ENCODE measurements at places on chromosomes 2 and 18. TPM values are rescaled to one million over a fixed set of nuclear protein-coding genes. Genes with fewer than 3 reads are reported as not detected.

The PRKAG3 gene
- not detected for total RNA-seq

The RAB17 gene
- total RNA-seq: 66.0 TPM

The KIF1A gene
- total RNA-seq: 0.83 TPM

The PARD6G gene
- 3.7 TPM for total RNA-seq

The C2orf72 gene
- 38.3 TPM for total RNA-seq

DNA sequence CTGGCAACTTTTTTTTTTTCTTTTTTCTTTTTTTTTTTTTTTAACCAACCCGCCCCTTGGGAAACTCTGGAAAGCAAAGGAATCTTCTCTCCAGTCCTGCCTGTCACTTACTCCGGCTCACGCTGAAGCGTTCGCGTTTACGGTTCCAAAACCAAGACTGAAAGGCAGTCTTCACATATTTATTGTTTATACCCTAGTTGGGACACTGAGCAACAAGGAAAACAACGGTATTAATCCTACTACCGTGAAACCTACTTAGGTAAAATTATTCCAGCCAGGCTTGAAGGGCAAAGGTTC lies 125.4 kb downstream of the OSBPL1A start:
- no peak for DNase-seq
- no peaks in the 10 kb centered on the region for H3K4me1 ChIP-seq
- H3K27me3 ChIP-seq: no peaks in the 10 kb centered on the region
- H3K4me3 ChIP-seq: peak overlapping the region; percentile 37
- H3K36me3 ChIP-seq: no peaks in the 10 kb centered on the region
- peak overlapping the region; percentile 66 for H3K27ac ChIP-seq

GRCh38 chr18:12656938-12657683 lies 796 bp downstream of the SPIRE1 start:
- H3K4me3 ChIP-seq: peak overlapping the region; percentile 56
- no peaks in the 10 kb centered on the region for H3K36me3 ChIP-seq
- peak; percentile 51 for DNase-seq

DNA sequence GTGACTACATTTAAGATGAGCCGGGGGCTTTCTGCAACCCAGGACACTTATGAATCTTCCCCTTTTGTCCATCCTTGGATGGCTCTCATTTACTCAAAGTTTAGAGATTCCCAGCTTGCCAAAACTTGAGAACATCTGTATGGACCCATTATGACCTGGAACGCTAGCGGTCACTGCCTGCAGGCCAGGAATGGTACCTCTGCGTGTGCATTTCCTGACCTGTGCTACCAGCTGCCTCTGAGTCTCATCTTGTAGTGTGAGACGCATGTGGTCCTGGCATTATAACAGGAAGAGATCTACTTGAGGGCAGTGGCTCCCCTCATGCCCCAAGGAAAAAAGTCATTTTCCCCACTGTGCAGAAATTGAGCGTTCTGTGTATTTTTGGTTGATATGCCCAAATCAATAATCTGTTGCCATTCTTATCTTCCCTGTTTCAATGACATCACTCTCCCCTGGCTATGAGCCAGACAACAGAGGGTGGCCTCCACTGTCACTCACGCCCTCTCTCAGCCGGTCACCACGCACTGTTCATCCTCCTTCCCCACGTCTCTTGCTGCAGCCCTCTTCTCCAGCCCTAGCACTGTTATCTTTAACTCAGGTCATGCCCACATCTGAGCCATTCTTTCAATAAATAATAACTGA lies 28.5 kb upstream of the NPAS2 start:
- DNase-seq: no peak
- no peak overlapping the region for H3K4me3 ChIP-seq
- no peaks in the 10 kb centered on the region for H3K27me3 ChIP-seq
- no peak overlapping the region for H3K27ac ChIP-seq
- H3K36me3 ChIP-seq: no peaks in the 10 kb centered on the region

GRCh38 chr18:55509631-55510324 lies 78.2 kb downstream of the TCF4 start:
- no peaks in the 10 kb centered on the region for H3K27me3 ChIP-seq
- no peaks in the 10 kb centered on the region for H3K36me3 ChIP-seq
- H3K27ac ChIP-seq: peak overlapping the region; percentile 53

DNA sequence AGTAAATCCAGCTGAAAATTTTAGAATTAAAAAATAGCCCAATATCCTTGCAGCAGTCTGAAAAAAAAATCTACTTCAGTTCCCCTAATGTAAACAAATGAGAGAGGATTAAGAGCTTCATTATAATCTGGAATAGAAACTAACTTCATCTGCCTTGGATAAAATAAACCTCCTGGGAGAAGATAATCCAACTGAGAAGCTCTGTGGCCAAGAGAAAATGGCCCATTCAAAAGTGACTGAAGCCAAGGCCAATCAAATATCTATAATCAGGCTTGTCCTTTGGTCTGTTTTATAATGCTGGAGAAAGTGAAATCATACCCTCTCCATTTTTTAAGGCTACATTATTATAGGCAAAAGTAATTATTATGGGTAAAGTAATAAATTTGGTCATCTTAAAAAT lies 110.0 kb downstream of the NEB start:
- H3K4me1 ChIP-seq: no peaks in the 10 kb centered on the region
- no peaks in the 10 kb centered on the region for H3K27me3 ChIP-seq
- H3K27ac ChIP-seq: no peak overlapping the region

DNA sequence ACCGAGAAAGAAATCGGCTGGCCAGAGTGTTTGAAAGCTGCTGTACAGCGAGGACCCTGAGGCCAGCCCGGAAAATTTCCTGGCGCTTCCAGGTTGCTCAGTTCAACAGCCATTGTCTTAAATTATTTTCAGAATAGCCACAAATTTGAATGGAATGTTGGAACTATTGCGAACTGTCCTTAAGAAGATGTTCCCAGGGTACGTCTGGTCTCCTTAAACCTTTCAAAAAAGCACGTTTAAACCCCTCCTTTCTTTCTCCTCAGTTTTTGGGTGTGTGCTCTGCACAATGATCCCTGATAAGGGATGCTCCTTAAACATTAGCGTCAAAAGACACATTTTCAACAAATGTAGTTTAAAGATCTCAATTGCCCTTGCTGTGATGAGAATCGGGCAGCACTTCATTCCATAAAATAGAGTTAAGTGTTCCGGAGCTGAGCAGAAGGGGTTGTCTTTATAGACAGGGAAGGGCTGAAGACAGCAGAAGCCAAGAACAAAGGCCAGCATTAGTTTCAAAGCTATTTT lies 14.5 kb upstream of the LPIN2 start:
- H3K36me3 ChIP-seq: no peaks in the 10 kb centered on the region
- H3K27ac ChIP-seq: peak overlapping the region; percentile 77
- no peak for DNase-seq
- H3K27me3 ChIP-seq: no peaks in the 10 kb centered on the region
- no peaks in the 10 kb centered on the region for H3K4me1 ChIP-seq

DNA sequence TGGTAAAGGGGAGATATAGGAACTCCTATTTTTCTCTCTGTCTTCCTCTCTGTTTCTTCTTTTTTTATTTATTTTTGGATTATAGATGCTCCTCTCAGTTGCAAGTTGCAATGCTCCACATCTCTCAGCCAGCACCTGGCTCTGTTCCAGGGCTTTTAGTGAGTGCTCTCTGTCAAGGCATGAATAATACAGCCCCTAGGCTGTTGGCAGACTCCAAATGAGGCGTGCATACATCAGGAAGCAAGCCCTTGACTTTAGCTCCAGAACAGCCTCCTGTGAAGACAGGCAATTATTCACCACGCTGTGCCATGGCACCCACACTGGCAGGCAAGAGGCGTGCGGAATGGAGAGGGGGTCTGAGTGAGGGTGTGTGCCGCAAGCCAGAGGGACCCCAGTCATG lies 228.1 kb upstream of the PXDN start:
- H3K27ac ChIP-seq: no peak overlapping the region
- H3K36me3 ChIP-seq: no peaks in the 10 kb centered on the region
- no peaks in the 10 kb centered on the region for H3K27me3 ChIP-seq

DNA sequence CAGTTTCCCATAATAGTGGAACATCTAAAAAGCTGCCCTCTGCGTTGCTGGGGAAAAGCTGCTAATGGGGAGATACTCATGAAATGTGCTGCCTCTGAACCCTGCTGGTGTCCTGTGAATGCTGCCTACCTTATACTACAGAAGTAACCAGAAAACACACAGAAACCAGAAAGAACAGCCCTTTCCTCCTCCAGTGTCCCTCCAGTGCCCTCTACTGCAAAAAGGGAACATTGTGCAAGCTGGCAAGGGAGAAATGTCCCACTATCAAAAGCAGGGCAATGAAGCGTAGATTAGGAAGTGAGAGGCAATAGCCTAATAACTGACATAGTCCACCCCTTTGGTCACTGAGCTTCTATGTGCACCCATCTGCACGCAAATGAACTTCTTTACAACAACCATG lies 162.7 kb upstream of the ETAA1 start:
- no peak overlapping the region for H3K27ac ChIP-seq
- H3K36me3 ChIP-seq: no peaks in the 10 kb centered on the region
- no peak for DNase-seq
- H3K4me1 ChIP-seq: no peaks in the 10 kb centered on the region

- no peaks in the 10 kb centered on the region for H3K27me3 ChIP-seq
- no peaks in the 10 kb centered on the region for H3K36me3 ChIP-seq
- H3K4me3 ChIP-seq: no peak overlapping the region
- no peak overlapping the region for H3K27ac ChIP-seq
Observed at GRCh38 chr2:118061135-118061955, 26.9 kb upstream of the INSIG2 start.

DNA sequence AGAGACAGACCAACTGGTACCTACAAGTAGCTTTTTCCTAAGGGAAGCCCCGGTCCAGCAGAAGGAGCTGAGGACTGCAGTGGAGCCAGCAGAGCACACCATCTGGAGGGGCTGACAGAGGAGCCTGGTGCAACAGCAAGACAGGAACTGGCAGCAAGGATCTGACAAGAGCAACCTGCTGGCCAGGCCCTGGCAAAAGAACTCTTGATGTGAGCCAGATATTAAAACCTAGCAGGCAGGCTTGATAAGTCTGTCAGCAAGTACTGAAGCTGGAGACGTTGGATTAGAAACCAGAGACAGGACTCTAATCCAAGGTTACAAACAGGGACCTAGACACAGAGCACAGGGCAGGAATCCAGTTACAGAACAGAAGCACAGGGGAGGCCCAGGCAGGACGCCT lies 260.7 kb upstream of the MGAT5 start:
- no peaks in the 10 kb centered on the region for H3K27me3 ChIP-seq
- no peaks in the 10 kb centered on the region for H3K4me1 ChIP-seq
- no peak for DNase-seq

GRCh38 chr2:133459590-133459989 lies 108.7 kb downstream of the NCKAP5 start:
- H3K27me3 ChIP-seq: no peaks in the 10 kb centered on the region
- H3K4me1 ChIP-seq: no peaks in the 10 kb centered on the region
- DNase-seq: no peak
- H3K27ac ChIP-seq: no peak overlapping the region
- no peak overlapping the region for H3K4me3 ChIP-seq

DNA sequence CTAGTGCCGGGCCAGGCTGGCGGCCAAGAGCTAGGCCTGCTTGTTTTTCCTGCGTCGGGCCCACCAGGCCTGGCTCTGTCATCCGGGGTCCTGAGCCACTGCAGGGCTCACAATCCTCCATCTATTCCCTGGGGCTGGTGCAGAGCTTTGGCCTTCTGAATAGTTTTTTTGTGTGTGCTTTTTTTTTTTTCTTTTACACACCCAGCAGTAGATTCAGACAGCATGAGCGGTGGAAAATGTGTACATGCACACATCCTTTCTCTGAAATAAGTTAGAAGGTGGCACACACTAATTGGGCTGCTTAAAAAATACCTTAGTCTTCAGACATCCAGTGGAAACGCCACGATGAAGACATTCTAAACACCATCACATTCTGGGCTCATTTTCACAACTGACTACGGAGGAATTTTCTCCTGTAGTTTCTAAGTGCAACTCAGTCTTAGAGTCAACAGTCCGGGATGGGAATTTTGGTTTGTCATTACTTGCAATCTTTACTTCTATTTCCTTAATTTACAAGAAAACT lies 6.1 kb downstream of the ZFP36L2 start:
- H3K4me3 ChIP-seq: peak overlapping the region; percentile 82
- peak overlapping the region; percentile 100 for H3K27ac ChIP-seq
- DNase-seq: no peak

- H3K27ac ChIP-seq: peak overlapping the region; percentile 25
- H3K27me3 ChIP-seq: no peaks in the 10 kb centered on the region
- DNase-seq: no peak
- no peaks in the 10 kb centered on the region for H3K4me1 ChIP-seq
Observed at GRCh38 chr2:181129364-181130056, 149.1 kb downstream of the UBE2E3 start.

- no peaks in the 10 kb centered on the region for H3K27me3 ChIP-seq
- no peaks in the 10 kb centered on the region for H3K36me3 ChIP-seq
- no peak overlapping the region for H3K4me3 ChIP-seq
- H3K4me1 ChIP-seq: peaks cover 23% of the 10 kb centered on the region
- no peak for DNase-seq
- no peak overlapping the region for H3K27ac ChIP-seq
Observed at GRCh38 chr18:58307441-58307840, 263.4 kb downstream of the NEDD4L start.

- H3K4me1 ChIP-seq: no peaks in the 10 kb centered on the region
- no peak overlapping the region for H3K27ac ChIP-seq
- H3K36me3 ChIP-seq: no peaks in the 10 kb centered on the region
- H3K27me3 ChIP-seq: no peaks in the 10 kb centered on the region
- DNase-seq: no peak
Observed at GRCh38 chr2:168356477-168356835, 99.6 kb upstream of the CERS6 start.

DNA sequence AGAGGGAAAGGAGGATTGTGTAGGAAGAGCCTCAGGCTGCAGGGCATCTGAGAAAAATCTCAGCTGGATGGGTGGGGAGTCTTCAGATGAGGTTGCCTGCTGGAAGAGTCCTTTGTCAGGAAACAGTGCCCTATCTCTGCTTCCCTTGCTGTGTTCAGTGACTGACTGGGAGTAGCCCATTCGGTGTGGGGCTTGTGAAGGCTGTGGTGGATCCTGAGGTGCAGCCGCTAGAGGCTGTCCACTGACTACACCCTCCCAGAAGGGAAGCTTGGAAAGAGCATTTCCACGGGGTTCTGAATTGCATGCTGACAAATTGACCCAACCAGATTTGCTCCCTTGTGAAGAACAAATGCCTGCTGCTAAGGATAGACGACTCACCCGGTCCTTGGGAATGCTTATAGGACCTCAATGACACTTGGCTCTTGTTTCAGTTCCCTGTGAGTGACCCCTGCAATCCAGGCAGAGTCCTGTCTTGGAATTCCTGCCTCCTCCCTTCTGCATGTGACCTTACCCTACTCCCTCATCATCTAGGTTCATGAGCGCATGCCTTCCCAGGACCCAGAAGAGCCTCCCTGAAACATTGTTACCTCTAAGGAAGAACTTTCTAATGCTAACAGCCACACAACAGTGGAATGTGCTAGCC lies 109.7 kb upstream of the FAM136A start:
- no peaks in the 10 kb centered on the region for H3K36me3 ChIP-seq
- no peaks in the 10 kb centered on the region for H3K4me1 ChIP-seq
- no peaks in the 10 kb centered on the region for H3K27me3 ChIP-seq
- DNase-seq: no peak
- no peak overlapping the region for H3K4me3 ChIP-seq
- peak overlapping the region; percentile 55 for H3K27ac ChIP-seq

GRCh38 chr2:238686223-238686622 lies 161.7 kb upstream of the TWIST2 start:
- H3K27ac ChIP-seq: no peak overlapping the region
- H3K4me1 ChIP-seq: no peaks in the 10 kb centered on the region
- DNase-seq: no peak
- no peaks in the 10 kb centered on the region for H3K27me3 ChIP-seq
- no peak overlapping the region for H3K4me3 ChIP-seq

Measured in Peyer's patch (tissue), 4 donors.